Activated CD4-positive, CD25-positive, alpha-beta regulatory T cell (primary cell): ENCODE measurements at places on chromosomes 6 and 20.

DNA sequence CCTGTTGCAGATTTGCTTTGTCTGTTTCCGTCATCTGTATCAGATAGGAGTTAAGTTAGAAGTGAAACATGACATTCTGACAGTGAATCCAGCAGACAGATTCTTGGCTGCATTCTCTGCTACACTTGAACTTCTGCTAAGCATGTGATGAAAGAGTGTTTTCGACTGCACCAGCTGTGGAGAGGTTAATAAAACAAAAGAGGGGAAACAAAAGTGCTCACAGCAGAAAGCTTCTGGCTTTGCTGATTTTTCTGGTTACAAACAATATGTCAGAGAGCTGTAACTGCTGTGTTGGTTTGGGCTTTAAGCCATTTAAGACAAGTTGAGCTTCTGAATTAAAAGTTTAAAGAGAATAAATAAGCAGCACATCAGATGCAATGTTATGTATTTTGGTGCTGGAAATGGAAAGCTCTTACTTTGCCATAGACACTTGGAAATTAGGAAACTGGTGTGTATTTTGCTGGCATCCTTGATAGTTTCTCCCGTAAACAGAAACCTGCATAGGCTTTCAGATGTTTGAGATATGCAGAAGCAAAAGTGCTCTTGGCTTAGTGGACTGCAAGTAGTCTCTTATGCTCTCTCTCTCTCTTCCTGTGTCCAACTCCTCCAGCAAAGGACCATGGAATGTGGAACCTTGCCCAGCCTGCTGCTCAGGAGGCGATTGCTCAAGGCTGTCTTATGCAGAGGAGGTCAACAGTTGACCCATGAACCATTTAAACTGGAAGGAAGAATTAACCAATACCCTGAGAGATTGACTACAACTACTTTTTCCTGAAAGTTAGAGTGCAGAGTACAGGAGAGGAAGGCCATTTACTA is 104.9 kb downstream of the RPS12 start:
- DNase-seq: no peak

GRCh38 chr6:47016909-47017308 is 25.2 kb downstream of the ADGRF1 start:
- no peak for DNase-seq

DNA sequence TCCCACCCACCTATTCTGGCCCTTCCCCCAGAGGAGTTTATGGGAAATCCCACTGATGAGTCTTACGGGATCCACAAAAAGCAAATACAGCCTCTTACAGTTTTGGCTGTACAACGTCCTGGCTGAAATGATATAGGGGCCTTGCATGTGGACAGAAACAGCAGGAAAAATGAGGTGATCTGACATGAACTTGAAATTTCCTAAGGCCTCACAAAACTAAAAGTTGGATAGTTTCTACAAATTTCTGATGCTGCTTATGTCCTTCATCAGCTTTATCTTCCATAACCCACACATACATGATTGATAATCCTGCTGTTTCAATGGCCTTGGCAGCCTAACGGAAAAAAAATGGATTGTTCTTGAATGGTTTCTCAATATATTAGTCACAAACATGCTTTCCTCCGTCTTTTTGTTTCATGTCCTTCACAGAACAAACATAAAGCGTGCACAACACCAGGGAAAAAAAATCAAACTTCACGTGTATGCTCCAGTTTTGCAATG is 118.8 kb downstream of the BMP5 start:
- DNase-seq: no peak

DNA sequence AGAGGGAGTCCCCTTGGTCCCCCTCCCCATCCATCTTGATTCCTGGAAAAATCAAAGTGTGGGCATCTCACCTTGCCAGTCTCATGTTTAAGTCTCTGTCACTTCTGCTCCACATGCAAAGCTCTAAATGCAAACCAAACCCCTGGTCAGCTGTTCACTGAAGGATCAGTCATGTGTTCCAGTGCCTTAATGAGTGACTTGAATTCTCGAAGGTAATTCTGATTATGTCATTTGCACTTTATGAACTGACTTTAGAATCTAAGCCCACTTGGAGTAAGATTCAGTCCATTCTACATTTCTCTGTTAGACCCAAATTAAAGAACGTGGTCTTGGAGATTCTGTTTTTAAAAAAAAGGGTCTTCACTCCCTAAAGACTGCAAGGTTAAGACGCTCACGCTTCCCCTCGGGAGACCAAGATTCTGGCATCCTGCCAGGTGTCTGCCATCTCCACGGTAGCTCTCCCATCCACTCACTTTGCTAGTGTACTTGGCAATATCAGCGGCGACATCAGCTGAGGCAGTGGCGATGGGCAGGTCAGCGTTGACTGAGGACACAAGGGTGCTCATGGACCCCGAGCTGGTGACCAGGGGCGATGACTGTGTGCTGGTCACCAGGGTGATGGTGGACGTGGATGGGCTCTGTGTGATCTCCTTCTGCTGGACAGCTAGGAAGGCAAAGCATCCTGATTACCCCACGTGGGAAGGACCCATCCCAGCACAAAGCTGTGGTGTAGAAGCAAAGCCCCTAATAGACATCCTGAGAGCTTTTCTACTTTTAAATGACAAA is 120.5 kb downstream of the ZMYND8 start:
- no peak for DNase-seq

- DNase-seq: no peak
Measured at GRCh38 chr20:43681991-43682410, 15.1 kb downstream of the MYBL2 start.

GRCh38 chr6:129795261-129795660 is 65.9 kb downstream of the TMEM244 start:
- DNase-seq: no peak

GRCh38 chr6:41581381-41581991 is 35.3 kb downstream of the FOXP4 start:
- DNase-seq: no peak

DNA sequence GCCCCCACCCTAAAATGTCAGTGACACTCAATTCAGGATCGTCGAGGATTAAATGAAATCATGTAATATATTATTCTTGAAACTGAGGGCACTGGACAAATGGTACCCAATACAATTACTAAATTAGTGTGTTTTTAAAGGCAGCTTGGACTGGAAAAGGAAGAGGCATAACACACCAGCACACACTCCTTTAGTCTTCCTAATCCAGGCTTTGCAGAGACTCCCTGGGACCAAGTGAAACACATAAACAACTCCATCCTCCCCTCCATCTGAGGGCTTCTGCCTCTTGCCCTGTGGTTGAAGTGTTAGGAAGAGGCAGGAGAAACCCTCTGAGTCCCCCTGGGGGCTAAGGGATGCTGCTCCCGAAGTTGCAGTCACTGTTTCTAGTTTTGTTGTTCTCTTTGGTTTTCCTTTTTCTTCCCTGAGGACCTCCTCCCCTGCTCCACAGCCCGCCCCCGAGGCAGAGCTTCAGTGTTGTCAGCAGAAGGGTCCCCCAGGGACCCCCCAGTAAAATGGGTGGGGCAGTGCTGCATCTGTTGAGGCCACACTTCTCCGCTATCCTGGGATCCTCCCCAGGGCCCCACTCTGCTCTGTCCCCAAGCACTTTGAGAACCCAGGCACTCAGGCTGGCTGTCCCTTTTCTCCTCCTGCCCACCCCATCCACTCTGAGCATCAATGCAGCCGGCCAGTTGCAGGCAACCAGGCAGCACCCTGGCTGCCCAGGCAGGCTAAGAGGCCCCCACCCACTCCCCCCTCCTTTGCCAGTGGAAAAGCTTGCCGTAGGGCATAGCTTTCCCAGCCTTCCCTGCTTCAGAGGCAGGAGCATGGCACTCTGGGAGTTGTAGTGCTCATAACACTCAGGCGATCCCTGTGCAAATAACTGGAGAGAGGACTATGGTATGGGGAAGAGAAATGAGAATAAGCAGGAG is 5.9 kb downstream of the TMEM63B start:
- no peak for DNase-seq

GRCh38 chr6:168507730-168508129 is 66.7 kb downstream of the SMOC2 start:
- no peak for DNase-seq
